GM12864 (cell line): ENCODE measurements at places on chromosomes 2 and 18.

DNA sequence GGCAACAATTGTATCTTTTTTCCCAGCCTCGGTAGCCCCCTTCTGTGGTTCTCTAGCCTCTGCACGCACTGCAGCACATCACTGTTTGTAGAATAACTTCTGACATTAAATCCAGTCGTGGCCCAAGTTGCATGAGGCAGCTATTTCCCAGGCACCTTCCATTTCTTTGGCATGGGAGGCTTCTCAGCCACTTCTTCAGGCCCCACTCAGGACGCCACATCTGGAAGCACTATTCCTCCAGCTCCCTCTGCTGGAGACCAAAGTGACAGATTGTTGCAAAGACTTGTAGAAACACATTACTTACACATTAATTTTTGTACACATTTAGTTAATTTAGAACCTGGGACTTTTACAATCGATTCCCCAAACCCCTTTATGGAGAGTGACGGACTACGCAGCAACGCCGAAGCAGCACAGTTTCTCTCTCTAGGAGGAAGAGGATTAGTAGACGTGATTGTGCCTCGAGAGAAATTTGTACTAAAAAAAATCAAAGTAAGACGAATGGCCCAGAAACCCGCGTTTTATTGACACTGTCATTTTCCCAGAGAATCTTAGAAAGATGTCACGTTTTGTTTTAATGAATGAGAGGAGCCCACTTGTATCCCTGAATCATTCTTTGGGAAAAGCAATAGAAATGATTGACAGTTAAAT is 57.8 kb upstream of the RGPD5 start:
- no peak for DNase-seq

GRCh38 chr2:203685081-203685621 is 21.3 kb upstream of the CD28 start:
- DNase-seq = no peak

GRCh38 chr2:9747396-9747795 is 95.9 kb upstream of the TAF1B start:
- DNase-seq = no peak

- no peak for DNase-seq
These were observed 382.7 kb upstream of the KLHL29 start for GRCh38 chr2:23002234-23002633.

GRCh38 chr2:73257021-73257420 is 22.9 kb downstream of the CCT7 start:
- no peak for DNase-seq

DNA sequence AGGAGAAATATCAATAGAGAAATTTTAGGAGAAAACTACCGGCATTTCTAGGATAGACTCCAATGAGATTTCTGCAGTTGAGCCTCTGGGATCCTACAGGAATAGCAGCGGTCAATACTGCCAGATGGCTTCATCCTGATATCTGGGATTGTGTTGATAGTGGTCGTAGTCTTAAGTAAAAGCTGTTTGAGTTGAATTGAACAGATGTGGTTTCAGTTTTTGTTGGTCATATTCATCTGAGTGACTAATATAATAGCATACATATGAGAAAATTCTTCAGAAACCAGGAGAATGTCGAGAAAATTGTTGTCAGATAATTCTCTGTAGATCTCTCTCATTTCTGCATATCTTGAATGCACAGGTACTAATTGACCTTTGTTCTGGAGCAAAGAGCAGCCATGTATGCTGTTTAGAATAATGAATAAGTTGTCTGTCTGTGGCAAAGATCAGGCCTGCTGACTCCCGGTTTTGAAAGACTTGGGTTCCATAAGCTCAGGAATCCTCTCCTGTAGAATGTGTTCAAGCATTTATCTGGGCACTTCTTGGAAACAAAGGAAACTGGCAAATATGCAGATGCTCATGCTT is 288.1 kb downstream of the TMX3 start:
- no peak for DNase-seq

- DNase-seq = peak; percentile 78
These were observed 80.0 kb upstream of the TMEM200C start for GRCh38 chr18:5975111-5976002.

- DNase-seq = no peak
These were observed 112.1 kb downstream of the STRN start for GRCh38 chr2:36854241-36854640.

- no peak for DNase-seq
These were observed 318.3 kb downstream of the AGPS start for GRCh38 chr2:177710889-177711288.

DNA sequence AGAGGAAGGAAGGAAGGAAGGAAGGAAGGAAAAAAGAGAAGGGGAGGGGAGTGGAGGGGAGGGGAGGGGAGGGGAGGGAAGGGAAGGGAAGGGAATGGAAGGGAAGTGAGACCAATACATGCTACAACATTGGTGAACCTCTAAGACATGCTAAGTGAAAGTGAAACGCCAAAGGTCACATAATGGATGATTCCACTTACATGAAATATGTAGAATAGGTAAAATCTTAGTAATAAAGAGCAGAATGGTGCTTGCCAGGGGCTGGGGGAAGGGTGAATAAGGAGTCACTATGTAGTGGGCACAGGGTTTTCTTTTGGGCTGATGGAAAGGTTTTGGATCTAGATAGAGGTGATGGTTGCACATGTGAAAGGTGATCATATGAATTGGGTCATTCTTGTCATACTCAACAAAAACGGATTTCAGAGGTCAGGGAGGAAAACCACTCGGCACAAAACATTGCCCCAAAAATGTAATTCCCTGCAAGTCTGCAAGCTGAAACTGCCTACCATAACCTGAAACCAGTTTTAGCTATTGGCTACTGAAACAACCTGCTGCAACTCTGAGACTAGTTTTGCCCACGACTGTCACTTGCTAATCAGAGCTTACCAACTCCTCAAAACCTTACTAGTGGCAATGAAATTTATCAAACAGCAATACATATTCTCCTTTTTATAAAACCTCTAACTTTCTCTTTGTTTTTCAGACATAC is 59.2 kb downstream of the CCDC141 start:
- peak; percentile 31 for DNase-seq

DNA sequence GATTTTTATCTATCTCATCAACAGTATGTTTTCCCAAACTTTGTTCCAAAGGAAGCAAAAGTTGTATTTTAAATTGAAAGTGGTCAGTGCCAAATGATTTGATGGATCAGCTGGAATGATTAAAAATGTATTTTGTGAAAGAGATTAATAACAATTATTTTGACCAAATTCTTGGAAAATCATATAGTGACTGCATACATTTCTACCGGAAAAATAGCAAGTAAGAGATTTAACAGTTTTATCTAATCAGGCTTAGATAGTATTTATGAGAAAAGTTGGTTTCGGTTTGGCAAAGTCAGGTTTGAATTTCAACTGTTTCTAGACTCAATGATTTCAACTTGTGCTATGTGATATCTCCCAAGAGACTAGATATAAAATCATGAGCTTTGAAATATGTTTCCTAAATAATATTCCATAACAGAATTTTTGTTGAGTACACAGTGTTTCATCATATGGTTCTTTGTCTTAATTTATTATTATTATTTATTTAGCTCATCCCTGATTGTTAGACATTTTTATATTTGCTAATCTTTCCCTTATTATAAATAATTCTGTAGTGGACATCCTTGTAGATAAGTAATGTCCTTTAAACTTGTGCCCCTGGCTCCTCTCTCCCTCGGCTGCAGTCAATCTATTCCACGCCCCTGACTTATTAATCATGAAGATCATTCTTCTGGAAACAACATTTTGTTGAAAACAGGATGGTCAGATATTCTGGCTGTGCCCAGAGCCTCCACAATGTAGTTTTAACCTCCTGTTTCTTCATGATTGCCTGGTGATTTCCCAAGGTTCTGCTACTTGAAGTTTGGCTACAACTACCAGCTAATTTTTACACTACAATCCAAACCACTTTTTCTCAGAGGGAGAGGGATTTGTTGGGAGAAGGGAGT is 520.7 kb upstream of the TCF4 start:
- DNase-seq = no peak

DNA sequence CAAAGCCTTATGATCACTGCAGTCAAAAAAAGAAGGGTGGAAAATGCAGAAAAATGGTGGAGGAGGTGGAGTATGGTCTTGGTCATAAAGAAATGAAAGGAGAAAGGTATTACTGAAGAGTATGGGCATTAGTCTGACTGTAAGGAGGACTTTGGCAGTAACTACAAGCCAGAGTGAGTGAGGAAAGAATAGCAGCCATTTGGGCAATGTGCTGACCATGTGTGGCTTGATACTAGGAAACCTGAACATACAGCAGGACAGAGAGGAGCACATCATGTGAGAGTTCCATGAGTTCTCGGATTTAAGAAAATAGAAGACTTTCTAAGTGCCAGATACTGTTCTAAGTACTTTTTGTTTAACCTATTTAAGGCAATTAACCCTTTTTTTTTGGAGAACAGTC is 8.5 kb downstream of the DTNA start:
- DNase-seq = no peak

DNA sequence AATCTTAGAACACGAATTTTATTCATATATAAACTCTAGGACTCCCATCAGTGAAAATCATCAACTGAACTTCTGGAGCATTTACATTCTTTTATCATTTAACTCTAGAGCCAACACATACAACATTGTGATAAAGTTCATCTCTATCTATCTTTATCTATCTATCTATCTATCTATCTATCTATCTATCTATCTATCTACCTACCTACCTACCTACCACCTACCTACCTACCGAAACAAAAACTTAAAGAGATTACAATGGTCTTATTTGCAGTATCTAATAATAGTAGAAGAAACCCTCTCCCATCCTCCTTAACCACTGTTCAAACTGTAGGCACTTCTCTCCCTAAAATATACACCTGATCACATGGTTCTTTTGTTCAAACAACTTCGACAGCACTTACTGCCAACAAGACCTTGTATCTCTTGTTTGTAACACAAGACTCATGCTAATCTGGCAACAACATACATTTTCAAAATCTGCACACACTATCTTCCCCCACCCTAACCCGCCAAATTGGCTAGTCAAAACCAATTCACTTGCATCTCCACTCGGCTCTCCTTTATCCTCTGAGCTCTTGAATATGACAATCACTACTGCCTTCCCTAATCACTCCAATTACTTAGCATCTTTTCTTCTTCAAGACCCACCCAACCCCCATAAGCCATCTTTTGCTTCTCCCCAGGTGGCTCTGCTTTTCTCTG is 69.0 kb downstream of the GORASP2 start:
- DNase-seq = no peak

- no peak for DNase-seq
These were observed 65.7 kb upstream of the BCL2L11 start for GRCh38 chr2:111054791-111055691.
